Fibroblast of mammary gland (primary cell): ENCODE measurements at places on chromosomes 11 and 22.

GRCh38 chr11:31645747-31646146 is 136.2 kb downstream of the ELP4 start:
- DNase-seq = peak; percentile 91

DNA sequence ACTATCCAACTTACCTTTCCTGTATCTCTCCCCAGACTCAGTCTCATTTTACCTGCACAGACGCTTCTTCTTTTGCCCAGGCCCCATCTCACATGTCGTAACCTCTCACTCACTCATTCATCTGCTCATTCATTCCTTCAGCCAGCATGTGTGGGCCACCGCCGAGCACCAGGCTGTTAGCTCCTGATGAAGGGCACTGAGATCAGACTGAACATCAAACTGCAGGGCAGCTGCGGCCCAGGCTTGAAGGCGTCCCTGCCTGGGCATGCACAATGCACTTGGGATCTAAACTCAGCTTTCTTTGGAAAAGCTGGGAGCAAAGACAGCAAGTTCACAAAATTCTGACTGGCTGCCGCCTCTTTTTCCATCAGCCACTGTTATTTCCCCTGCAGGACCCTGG is 1456.3 kb downstream of the BRD1 start:
- DNase-seq = no peak

- no peak for DNase-seq
These were observed 60.9 kb upstream of the HSPA8 start for GRCh38 chr11:123122852-123123251.

DNA sequence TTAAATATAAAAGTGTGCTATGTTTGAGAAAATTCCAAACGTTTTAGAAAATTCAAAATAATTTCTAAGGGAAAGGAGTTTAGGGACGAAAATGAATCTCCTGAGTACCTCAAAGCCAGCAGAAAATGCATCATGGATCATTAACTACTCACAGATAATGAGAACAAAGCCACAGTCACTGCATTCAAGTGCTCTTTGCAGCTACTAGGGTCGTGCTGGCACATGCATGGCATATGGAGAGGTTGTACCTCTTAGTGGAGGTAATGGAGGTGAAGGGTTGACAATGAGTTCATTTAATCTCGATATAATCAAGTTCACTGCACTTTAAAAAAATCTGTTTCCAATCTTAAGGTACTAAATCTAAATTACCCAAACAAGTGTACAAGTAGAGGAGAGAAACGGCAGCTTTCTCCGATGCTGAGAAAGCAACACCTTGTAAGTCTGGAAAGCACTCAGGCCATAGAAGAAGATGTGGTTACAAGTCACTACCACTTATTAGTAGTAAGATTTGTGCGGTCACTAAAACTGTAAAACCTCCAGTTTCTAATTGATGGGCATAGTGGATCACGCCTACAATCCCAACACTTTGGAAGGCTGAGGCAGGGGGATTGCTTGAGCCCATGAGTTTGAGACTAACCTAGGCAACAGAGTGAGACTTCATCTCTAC is 261.1 kb upstream of the ANO3 start:
- no peak for DNase-seq

DNA sequence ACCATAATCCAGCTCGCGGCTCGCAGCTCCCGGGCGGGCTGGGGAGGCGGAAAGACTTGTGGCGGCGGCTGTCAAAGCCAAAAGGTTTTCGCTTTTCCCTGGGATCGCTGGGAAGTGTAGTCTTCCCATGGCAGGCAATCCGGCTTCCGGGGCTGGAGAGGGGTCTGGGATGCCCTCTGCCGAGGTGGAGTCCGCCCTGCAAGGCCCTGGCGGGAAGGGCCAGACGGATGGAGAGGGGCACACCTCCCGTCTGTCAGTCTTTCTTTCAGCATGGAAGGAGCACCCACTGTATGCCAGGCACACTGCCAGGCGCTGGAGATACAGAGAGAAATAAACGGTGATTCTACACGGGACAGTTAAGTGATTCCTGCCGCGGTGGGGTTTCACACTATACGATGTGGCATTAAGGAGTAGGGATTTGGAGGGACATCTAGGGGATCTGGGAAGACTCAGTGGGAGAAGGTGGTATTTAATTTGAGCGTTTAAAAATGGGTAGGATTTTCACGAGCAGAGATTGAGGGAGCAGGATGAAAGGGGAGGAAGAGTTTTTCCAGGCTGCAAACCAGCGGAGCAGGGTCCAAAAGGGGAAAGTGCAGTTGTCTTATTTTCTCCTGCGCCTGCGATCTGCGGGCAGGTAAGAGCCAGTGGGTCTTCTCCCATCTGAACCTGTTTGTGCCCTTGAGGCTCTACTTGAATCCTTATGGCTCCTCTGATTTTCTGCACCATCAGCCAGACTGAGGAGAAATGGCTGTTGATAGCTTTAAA is at the start of gene BACE1:
Gene BACE1 (minus strand): TSS at position 60 of the 765 bp plus-strand sequence. CDS start 461 bp downstream, outside the sequence.
- DNase-seq = peak; percentile 82

GRCh38 chr22:17915188-17915587 is 109.2 kb downstream of the MICAL3 start:
- DNase-seq = no peak

GRCh38 chr11:117562136-117562535 is 234.5 kb downstream of the CEP164 start:
- peak; percentile 4 for DNase-seq

GRCh38 chr11:78432956-78433355 is 15.3 kb upstream of the GAB2 start:
- no peak for DNase-seq

- no peak for DNase-seq
These were observed 46.2 kb downstream of the TP53I11 start for GRCh38 chr11:44904261-44905020.

GRCh38 chr11:35641171-35641897 is 21.2 kb upstream of the TRIM44 start:
- no peak for DNase-seq

DNA sequence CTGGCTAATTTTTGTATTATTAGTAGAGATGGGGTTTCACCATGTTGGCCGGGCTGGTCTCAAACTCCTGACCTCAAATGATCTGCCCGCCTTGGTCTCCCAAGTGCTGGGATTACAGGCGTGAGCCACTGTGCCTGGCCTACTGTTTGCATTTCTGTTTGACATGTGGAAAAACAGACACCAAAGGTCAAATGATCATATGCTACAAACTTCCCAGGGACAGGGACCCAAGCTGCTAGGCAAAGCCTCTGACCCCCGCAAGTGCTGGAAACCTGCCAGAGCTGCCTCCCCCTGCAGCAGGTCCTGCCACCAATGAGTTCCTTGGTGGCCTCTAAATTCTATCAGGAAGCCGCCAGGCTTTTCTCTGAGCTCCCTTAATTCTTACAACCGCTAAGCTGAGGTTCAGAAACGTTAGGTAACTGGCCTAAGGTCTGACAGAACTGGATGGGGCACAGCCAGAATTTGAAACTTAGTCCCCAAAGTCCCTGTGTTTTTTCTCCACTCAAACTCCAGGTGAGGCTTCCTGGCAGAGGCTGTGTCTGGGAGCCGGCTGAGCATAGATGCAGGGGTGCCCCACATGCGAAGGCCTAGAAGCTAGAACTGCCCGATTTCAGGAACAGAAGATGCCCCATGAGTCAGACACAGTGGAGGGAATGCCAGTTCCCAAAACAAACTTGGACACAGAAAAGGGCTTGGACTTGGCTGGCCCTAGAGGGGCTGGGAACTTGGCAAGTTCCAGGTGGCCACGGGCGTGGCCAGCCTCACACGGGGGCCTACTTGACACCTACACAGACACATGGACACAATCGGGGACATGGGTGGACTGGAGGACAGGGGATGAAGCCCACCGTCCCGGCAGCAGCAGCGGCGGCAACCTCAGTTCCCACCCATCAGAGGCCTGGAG is 7.4 kb downstream of the CSNK1E start:
- DNase-seq = peak; percentile 74

DNA sequence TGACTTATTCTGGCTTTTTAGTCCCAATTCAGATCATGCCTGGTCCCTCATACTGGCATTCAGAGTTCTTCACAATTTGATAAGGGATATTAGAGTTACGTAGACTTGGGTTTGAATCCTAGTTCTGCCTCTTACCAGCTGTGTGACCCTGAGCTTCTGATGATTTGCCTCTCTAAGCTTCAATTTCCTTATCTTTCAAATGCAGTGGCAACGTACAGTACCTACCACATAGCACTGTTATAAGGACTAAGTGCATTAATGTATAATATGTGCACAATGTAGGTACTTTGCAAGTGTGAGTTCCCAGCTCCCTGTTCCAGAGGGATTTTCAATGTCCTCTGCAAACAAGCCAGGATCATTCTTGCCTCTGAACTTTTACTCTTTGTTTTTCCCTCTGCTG is 7.3 kb downstream of the RHOG start:
- no peak for DNase-seq

GRCh38 chr11:2298795-2299761 is 2.6 kb downstream of the C11orf21 start:
- no peak for DNase-seq

DNA sequence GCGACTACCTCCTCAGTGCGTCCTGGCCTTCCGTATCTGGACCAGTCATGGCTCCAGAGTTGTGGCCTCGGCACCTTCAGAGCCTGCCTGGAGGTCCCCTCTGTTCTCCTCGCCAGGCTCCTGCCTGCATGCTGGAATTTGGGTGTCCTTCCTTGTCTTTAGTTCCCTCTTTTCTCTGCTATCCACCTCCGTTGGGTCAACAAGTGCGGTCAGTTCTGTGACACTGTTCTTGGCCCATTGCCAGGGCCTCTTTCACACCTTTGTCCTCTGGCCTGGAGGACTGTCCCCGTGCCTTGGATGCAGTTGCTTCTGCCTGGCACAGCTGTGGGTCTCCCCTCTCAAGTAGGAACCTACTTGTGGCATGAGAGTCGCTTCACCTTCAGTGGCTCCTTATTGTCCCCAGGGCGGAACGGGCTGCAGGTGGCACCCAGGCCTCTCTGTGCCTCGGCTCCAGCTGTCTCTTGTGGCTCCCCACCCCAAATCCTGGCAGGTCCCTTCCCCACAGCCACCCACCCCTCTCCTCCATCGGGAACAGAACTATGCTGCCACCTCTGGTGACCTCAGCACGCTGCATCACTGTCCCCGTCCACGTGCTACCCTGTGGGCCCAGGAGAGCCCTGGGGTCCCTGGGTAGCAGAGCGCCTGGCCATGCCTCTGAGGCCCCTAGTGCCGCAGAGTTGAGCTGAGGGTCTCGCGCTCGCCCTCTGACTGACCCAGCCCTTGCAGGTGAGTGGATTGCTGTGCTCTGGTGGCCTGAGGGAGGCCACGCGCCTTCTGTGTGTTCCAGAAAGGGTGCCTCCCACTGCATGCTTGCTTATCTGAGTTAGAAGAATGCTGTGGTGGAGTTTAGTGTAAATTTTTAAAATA is 4.7 kb downstream of the DGCR8 start:
- DNase-seq = peak; percentile 12

DNA sequence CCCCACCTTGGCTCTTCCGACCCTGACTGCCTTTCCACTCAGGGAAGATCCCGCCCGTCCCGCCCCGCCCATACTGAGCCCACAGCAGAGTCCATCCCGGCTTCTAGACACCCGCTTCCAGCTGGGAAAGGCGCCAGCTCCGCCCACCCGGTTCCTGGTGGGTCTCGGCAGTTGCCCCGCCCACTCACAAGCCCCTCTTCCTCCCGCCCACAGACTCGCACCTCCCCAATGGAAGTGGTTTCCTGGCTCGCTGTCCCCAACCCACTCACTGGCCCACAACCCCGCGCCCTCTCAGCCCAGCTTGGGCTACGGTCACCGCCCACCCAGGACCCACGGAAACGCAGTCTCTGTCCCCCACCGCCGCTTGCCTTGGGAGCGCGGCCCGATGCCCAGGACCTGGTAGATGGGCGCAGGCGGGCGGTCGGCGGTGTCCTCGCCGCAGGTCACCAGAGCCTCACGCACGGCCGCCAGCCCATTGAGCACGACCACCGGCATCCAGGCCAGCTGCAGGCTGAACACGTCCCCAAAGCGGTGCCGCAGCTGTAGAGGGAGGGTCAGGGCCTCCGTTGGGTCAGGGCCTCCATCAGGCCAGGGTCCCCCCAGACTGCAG is 22.2 kb upstream of the CYP2D6 start:
- no peak for DNase-seq

DNA sequence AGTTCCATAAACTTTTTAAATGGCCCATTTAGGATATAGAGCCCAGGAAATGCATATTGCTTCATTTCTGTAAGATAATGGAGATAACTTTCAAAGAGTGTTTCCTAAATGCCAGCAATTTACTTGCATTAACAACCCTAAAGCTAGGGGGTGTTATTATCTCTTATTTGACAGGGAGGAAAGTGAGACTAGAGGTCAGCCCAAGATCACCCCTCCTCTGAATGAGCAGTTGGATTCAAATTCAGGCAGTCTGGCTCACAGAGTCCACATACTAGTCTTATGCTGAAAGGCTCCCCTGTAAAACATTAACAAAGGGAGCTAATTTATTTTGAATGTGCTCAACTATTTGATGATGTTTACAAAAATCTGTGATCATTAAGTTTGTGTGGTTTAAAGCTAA is 49.9 kb upstream of the TRIM77 start:
- no peak for DNase-seq

- peak; percentile 61 for DNase-seq
These were observed 39.7 kb upstream of the MMP12 start for GRCh38 chr11:102914238-102915043.

DNA sequence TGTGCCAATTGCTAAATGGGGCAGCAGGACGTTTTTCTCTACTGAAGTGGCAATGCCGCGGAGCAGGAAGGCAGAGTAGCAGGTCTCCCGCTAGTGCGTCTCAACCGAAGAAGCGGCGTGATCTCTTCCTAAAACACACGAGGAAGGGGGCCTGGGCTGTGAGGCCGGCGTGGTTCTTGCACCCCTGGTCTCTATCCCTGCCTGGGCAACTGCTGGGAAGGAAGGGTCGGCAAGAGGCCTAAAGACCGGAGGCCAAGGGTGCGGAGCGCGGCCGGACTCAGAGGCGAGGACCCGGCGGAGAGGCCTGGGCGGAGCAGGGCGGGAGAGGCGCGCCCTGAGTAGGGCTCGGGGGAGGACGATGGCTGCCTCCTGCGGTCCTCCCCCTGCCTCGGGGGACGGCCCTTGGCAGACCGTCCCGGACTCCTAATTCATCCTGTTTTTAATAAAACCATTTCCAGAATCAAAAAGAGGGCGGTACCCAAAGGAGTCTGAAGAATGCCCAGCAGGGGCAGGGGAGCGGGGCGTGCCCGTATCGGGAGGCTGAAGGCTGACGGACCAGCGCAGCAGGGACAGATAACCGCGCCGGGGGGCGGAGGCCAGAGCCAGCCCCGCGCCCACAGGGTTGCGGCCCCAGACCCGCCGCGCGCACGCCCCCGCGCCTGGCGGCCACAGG is 572 bp upstream of the APLP2 start:
- peak; percentile 90 for DNase-seq
